ENCODE measurements at places on chromosomes 4 and X.
A peak's percentile ranks its signal among the peaks of the same experiment; 100 is the strongest.

- no peak for DNase-seq
Observed at GRCh38 chrX:78997870-78998558, 52.8 kb downstream of the P2RY10 start.

GRCh38 chr4:173135241-173135847 lies 33.3 kb upstream of the GALNT7 start:
- DNase-seq = no peak

DNA sequence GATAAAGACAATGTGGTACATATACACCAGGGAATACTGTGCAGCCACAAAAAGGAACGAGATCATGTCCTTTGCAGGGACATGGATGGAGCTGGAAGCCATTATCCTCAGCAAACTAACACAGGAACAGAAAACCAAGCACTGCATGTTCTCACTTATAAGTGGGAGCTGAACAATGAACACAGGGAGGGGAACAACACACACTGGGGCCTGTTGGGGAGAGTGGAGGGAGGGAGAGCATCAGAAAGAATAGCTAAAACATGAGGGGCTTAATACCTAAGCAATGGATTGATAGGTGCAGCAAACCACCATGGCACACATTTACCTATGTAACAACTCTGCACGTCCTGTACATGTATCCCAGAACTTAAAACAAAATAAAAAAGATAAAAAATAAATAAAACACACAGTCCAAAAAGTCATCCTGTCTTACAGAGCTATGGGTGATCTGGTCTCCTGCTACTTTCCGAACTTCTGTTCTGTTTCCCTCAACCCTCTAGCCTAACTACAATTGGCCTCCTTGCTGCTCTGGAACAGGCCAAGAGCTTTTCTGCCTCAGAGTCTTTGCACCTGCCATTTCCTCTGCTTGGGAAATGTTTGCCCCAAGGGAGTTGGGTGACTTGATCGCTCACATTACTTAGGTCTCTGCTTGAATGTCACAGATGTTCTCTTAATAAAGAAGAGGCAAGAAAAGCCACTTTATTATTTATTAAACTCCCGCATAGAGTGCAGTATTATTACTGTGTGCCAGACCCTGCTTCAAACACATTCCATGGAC lies 1.1 kb upstream of the CD38 start:
- peak; percentile 21 for DNase-seq

- no peak for DNase-seq
Observed at GRCh38 chr4:149831656-149832208, 16.1 kb upstream of the IQCM start.

- DNase-seq = peak; percentile 35
Observed at GRCh38 chrX:40171513-40172400, 74.0 kb upstream of the BCOR start.

DNA sequence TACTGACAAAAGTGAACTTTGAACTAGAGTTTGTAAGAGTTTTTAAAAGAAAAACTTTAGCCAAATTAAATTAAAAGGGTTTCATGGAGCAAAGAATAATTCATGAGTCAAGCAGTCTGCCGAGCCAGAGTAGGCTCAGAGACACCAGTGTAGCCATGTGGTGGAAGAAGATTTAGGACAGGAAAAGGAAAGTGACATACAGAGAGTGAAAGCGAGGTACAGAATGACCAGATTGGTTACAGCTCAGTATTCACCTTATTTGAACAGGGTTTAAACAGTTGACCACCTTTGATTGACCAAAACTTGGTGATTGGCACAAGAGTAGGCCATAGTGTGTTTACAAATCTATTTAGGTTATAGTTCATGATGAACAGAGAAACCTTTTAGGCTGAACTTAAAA lies 377.8 kb downstream of the KLHL4 start:
- no peak for DNase-seq

DNA sequence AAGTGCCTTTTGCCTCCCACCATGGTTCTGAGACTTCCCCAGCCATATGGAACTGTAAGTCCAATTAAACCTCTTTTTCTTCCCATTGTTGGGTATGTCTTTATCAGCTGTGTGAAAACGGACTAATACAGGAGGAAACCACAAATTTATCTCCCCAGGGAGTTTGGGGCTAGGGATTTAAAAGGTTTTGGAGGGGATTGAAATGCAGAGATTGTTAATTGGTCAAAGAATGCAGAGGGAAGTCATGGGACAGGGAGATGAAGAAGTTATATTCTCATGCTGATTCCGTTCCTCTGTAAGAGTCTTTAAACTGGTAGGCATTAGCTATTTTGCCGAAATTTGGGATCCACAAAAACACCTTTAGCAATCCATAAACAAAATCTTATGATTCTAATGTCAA lies 57.9 kb downstream of the TKTL2 start:
- DNase-seq = no peak

DNA sequence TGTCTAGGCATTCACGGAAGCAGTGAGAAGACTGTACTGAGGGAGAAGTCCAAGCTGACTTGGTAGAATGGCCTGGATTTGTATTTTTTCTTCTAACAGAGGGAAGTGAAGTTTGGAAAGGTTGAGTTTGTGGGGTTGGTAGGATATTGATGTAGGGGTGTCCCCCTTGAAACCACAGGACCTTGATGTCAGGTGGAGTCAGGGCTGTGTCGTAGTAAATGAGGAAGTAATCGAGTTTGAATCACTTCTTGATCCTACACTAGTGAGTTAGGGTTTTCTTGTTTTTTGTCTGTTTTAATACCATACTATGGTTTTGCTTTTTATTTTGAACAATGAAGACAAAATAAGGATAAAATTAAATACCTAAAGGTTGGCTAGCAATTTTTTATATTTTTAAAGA lies 30.1 kb upstream of the ANAPC4 start:
- no peak for DNase-seq

DNA sequence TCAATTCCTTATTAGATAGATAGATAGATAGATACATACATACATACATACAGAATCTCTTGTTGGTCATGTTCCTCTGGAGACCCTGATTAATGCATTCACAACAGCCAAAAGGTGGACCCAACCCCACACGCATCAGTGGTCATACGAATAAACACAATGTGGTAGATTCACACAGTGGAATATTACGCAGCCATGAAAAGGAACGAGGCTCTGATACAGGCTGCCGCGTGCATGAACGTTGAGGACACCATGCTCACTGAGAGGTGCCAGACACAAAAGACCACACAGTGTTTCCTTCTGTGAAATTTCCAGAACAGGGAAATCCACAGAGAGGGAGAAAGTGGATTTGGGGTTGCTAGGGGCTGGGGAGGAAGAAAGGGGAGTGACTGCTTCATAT lies 136.7 kb downstream of the CRLF2 start:
- no peak for DNase-seq

DNA sequence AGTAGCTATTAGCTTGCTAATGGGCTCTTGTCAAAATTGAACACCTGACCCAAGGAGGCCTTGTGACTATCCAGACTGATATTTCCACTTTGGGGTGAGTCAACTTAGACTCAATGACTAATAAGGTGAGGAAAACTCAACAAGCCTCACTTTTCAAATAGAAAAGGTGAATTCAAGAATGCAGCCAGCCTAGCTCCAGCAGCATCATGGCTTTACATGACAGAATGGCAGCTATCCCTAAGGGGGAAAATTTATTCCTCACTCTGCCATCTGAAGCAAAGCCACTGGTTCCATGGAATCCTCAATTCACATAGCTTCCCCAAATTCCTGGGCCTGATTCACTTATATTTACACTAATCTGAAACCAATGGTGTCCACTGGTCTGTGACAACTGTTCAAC lies 29.1 kb upstream of the RAB9B start:
- DNase-seq = no peak

DNA sequence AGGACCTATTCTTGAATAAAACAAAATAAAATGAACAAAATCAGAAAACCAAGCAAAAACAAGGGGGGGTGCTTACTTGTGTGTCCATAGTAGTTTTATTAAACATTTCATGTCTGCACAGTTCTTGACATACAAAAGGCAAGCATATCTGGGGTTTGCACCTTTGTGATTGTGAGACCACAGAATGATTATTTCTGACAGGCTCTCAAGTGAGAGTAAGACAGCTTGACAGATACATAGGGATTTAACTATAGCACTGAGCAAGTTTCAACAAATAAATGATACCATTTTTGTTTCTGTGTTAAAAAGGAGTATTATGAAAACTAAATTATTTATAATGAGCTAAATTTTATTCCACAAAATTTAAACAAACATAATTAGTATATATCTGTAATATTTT lies 712.0 kb upstream of the PCDH10 start:
- DNase-seq = no peak

DNA sequence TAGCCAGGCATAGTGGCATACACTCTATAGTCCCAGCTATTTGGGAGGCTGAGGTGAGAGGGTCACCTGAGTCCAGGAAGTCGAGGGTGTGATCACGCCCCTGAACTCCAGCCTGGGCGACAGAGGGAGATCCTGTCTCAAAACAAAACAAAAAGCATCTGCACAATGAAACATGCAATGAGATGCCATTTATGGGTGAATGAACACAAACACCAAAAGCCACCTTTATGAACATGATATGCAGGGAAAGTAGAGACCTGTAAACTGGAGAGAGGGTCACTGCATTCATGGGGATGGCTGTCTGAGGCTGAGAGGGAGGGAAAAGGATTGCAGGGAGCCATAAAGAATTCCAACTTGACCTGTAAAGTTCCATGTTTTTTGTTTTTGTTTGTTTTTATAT lies 70.7 kb downstream of the EVC start:
- no peak for DNase-seq

DNA sequence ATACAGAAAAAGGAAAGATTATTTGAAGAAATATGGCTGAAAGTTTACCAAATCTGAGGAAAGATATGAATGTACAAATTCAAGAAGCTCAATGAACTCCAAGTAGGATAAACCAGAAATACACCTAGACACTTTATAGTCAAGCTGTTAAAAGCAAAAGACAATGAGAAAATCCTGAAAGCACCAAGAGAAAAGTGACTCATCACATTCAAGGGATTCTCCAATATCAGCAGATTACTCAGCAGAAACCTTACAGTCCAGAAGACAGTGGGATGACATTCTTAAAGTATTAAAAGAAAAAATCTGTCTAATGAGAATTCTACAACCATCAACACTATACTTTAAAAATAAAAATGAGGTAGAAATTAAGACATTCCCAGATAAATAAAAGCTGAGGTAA lies 223.8 kb upstream of the ZCCHC13 start:
- no peak for DNase-seq

GRCh38 chrX:138745196-138745595 lies 33.7 kb upstream of the FGF13 start:
- peak; percentile 73 for DNase-seq

DNA sequence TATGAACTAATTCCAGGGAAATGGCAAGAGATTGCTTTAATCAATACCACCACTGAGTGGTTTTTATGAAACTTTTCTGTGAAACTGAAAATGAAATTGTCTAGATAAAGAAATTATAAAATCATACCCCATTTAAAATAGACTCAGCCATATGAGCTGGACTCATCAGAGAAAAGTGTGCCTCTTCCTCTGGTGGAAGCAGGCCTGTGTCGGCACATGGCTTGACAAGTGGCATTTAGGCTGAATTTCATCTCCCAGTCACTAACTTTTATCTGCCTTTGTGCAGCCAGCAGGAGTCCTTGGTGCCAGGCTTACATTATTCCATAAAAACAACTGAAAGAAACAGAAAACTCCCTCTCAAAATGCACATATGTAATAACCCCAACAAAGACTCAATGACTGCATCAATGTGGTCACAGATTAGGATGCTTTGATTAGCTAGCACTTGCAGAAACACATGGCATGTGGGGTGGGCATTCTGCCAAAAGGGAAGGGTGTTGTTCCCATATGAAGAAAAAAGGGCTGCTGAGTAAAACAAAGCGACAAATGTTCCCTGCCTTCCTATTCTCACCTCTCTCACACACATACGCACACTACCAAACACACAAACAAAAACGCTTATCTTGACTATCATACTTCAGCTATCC lies 232.3 kb downstream of the PABPC4L start:
- DNase-seq = peak; percentile 72

DNA sequence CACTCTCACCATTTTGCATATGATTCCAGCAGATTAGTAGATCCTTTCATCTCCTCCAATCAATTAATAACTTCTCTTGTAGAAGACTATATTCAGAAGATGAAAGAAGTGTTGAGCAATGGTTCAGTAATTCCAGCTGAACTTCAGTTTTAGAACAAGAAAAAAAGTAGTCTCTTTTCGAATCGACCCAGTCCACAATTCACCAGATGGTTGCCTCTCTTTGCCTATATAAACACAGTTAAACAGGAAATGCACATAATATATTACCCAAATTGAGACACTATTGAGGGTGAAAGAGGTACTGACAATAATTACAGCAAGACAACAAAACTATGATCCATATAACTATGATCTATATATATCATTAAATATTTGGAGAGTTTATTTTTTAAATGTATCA lies 16.8 kb upstream of the FAM241A start:
- DNase-seq = no peak

- DNase-seq = no peak
Observed at GRCh38 chr4:650951-651883, 22.9 kb downstream of the ATP5ME start.

GRCh38 chrX:116726806-116727205 lies 264.0 kb upstream of the CT83 start:
- DNase-seq = no peak

DNA sequence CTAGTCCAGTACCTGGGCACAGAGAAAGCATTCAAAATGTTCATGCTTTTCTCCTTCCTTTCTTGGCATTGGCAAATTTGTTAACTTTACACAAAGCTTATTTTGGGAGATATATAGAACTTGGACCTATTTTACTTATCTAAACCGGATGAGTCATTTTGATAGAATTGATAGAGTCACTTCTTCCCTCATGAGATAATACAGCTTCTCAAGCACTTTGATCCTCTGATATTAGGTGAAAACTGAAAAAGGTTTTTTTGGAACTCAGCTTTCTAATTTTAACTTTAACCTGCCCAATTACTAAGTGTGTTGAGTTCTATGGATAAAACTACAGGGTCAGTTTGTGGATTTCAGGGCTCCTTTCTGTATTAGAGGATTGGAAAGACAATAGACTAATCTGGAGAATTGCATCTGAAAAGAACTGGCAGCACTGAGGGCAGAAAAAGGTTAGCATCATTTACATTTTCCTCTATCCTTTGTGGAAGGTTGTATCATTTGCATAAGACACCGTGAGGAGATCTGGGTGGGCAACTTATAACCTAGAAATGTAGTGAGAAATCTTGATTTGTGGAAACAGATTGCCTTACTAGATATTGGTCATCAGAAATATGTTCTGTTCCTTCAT lies 2.4 kb downstream of the WDR44 start:
- no peak for DNase-seq

DNA sequence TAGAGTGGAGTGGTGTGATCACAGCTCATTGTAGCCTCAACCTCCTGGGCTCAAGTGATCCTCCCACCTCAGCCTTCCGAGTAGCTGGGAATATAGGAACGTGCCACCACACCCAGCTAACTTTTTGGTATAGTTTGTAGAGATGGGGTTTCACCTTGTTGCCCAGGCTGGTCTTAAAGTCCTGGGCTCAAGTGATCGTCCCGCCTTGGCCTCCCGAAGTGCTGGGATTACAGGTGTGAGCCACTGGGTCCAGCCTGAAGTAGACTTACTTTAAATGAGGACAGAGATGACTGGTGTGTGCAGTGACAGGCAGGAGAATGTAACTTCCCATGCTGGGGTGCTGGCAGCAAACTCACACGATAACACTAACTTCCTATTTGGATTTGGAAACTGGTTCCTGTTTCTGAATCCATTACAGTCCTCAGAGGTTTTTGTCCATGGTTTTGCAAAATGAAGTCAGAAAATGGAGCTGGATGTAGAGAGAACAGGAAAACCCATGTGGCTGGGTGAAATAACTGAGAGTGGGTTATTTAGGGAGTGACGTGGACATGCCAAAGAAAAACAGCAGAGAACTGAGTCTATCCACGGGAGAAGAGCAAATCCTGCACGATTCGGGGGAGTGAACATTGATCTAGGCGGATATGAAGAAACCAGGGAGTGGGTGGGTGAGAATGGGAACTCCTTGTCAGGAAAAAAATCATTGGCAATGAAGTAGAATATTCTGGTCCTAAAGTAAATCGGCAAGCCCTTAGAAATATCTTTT lies 95.6 kb downstream of the GATB start:
- DNase-seq = no peak

Measured in NCI-H82 (cell line).